Left ventricle myocardium inferior (tissue), 1 donor: ENCODE measurements at places on chromosomes 11 and 22. TPM values are rescaled to one million over a fixed set of nuclear protein-coding genes. Genes with fewer than 3 reads are reported as not detected.

- no peaks in the 10 kb centered on the region for H3K27me3 ChIP-seq
- H3K4me3 ChIP-seq = peak overlapping the region; percentile 38
- H3K36me3 ChIP-seq = peaks cover 15% of the 10 kb centered on the region
- H3K27ac ChIP-seq = peak overlapping the region; percentile 43
Measured at GRCh38 chr22:40462195-40462984, 92.0 kb downstream of the SGSM3 start.

- DNase-seq = peak; percentile 89
- H3K27ac ChIP-seq = peak overlapping the region; percentile 74
- H3K27me3 ChIP-seq = no peaks in the 10 kb centered on the region
- H3K4me3 ChIP-seq = no peak overlapping the region
- H3K36me3 ChIP-seq = peaks cover 20% of the 10 kb centered on the region
- H3K4me1 ChIP-seq = peaks cover 53% of the 10 kb centered on the region
Measured at GRCh38 chr22:24107661-24108060, 73.6 kb upstream of the SUSD2 start.

DNA sequence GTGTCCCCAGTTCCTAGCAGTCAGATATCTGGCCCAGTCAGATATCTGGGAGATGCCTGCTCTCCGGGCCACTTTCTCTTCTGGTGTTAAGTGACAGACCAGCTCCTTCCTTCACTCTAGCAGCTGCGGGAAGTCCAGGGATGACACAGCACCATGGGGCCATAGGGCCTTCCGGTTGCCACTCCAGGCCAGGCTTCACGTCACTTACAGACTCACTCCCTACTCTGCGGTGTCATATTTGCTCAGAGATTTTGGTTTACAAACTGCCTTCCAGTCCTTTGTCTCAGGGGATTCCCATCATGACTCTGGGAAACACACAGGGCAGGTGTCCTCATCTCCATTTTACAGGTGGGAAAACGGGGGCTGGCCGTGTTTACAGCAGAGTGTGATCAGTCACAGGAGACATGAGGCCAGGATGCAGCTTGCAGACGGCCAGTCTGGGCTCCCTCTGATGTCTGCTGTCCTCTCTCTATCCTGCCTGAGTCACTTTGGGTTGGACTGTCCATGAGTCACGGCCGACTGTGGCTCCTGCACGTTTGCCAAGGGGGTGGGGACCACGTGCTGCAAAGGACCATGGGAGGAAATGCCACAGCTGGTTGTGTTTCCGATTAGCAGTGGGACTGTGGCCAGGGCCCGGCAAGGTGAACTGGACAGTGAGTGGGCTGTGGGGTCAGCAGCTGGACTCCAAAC, 8.2 kb upstream of the TBC1D22A start:
- DNase-seq = peak; percentile 94
- H3K4me3 ChIP-seq = peak overlapping the region; percentile 40
- H3K36me3 ChIP-seq = no peaks in the 10 kb centered on the region
- peak overlapping the region; percentile 95 for H3K27ac ChIP-seq
- H3K4me1 ChIP-seq = peaks cover 73% of the 10 kb centered on the region
- no peaks in the 10 kb centered on the region for H3K27me3 ChIP-seq

- peak within 1 kb of the TSS; percentile 86 for H3K4me3 ChIP-seq
- H3K36me3 ChIP-seq = peaks cover 8% of the 10 kb centered on the region
- peak within 1 kb of the TSS; percentile 95 for H3K27ac ChIP-seq
Measured at GRCh38 chr11:66371627-66372415, at the start of gene SLC29A2. Gene SLC29A2, minus strand, starts transcription at chr11:66371760. Its CDS starts 169 bp downstream, at chr11:66371591.

Gene NELL1
- not detected for total RNA-seq

Gene SAAL1
- 6.8 TPM for total RNA-seq

Gene RCOR2
- 10.5 TPM for total RNA-seq
